Calu3 (cell line): ENCODE measurements at places on chromosomes 2 and 18.

DNA sequence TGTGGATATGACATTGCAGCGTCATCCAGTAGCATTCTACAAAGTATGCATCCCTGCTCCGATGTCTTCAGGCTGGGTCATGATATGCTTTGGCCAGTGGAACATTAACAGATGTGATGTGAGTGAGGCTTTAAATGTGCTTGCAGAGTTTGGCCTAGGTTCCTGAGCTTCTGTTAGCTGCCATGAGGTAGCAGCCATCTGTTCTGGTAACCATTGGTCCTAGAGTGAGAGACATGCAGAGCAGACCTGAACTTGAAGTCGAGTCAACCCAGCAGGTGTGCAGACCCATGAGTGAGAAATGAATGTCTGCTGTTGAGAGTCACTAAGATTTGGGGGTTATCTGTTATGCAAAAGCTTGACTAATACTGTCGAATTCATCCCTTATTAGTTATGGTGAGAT lies 73.8 kb upstream of the NABP1 start:
- DNase-seq: no peak

- no peak for DNase-seq
These were observed 82.6 kb upstream of the TANK start for GRCh38 chr2:161077367-161078210.

GRCh38 chr18:22250591-22250996 lies 81.2 kb downstream of the GATA6 start:
- peak; percentile 15 for DNase-seq

DNA sequence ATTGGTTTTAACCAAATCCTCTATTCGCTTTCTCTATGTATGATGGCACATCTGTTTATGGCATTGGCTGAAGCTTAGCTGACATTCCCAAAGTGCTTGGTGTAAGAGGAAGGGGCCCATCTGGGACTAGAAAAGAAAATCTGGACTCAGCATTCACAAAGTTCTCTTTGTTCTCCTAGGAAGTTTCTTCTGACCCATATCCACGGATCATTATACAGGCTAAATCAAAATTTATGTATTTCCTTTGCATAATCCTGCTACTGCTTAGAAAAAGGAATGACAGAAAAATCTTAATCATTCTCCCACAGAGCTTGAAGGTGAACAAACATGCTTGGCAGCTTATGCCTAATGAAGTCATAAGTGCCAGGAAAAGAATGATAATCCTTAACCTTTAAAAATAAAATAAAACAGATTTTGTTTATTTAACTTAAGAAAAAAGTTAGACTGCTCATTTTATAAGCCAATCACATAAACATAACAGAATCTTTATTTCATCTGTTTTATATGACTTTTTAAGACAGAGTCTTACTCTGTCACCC lies 88.4 kb downstream of the NYAP2 start:
- no peak for DNase-seq

DNA sequence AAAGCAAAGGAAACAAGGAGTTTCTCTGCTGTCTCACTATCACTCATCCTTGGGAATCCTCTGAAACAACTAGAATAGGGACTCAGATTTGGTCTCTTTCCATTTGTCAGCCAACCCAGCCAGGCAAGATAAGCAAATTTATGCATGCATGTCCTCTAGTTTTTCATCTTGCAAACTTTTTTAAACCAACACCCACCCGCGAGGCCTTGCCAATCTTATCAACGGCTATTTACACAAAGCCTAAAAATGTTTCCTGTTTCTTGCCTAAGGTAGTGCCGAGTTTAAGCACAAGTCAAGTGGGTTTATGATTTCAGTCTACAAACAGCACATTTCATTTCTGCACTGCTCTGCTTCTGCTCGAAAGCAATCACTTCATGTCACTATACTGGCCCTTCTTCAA lies 240.9 kb downstream of the STK39 start:
- DNase-seq: no peak
